Cortex of kidney (tissue), 1 donor: ENCODE measurements at places on chromosomes 7 and 10.

DNA sequence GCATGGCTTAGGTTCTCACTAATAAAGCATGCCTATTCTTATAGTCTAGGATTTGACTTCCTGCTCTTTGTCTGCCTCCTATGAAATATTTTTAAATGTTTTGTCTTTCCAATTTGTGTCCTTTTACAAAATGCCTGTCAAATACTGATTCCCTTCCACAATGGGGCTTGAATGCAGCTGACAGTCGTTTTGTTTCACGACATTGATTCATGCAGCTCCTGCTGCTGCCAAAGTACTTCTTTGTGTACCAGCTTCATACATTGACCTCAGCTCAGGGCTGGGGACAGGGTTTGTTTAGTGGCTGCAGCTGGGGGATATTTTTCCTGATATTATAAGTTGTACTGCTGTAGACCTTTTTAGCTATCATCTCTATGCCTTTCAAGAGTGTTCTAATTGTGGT, 371.9 kb upstream of the CHRM2 start:
- no peak for DNase-seq

- DNase-seq: no peak
Measured at GRCh38 chr10:122462533-122463465, 1.4 kb downstream of the HTRA1 start.

DNA sequence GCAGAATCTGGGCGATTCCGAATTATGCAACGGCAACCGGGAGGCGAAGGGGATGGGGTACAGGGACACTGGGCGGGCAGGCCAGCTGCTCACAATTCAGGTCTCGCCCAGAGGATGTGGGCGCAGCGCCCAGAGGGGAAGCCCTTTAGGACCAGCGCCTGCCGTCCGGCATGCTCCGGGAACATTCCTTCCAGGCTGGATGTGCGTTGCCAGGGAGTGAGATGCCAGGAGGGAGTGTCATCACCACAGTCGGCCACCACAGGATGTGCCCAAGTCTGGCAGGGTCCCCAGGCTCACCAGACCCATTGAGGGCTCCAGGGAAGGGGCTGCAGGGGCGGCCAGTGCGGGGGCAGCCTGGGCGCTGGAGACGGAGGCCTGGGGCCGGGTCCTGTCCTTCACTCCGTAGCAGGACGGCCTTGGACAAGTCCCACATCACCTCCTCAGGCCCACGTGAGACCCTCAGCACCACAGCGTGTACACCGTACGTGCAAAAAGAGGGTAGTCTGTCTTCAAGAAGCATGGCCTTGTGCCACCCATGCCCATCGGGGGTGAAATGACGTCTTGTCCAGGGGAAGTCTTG, 63.9 kb downstream of the FOXL3 start:
- no peak for DNase-seq

DNA sequence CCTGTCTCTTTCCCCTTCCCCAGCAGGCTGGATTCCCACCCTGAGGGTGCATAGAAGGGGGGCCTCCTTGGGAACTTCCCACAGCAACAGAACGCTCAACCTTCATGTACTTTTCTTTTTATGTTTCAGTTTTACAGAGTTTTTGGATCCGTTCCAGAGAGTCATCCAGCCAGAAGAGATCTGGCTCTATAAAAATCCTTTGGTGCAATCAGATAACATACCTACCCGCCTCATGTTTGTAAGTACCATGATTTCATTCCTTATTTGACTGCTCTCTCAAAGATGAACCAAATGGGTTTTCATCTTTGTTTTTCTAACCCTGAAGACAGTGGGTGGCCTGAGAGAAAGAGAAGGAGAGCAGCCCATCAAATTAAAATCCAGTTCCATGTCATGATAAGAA, 46.7 kb downstream of the PLPP4 start:
- DNase-seq: no peak

DNA sequence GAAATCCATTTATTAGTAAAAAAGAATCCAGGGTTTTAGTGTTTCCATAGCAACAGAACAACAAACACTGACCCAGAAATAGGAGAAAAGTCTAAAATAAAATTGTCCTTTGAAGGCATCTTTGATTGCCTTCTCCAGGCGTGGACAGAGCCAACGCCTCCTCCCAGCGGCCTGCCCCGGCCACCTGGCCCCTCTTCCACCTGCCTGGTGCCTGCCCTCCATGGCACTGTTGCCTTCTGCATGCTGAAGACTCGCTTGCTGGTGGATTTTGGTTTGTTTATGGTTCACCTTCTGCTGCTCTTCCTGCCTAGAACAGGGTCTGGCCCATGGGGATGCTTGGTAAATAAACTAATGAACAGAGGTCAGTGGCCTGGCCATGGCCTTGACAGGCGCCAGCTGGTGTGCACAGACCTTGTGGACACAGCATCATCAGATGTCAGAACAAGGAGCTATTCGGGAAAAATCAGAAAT, 107.4 kb downstream of the DYNC2I1 start:
- no peak for DNase-seq

- no peak for DNase-seq
Measured at GRCh38 chr10:59303018-59303417, 59.3 kb downstream of the FAM13C start.

DNA sequence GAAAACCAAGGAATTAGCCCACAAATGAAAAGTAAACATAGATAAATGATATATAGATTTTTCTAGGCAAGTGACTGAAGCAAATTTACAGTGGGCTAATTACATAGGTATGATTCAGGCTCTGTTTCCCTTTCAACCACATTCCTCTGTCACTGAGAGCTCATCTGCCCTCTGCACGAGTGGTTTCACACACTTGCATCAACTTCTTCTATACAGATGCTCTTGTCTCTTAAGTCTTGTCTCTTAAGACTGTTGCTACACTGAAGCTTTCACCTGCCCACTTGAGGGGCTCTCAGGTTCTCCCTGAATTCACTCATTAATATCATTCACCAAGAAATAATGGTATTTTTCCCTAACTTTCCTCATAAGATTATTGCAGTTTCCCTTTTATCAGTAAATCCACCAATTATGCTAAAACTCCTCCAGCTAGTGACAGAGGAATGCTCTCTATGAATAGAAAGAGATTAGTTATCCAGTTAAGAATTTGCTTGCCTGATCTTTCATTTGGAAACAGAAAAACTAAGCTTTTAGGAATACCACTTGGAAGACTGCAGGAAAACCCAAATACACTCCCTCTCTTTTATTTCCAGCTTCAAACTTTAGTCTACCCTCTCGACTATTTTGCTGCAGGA, 95.7 kb downstream of the ELAPOR2 start:
- no peak for DNase-seq

- DNase-seq: no peak
Measured at GRCh38 chr7:137402536-137403352, 59.2 kb upstream of the PTN start.

GRCh38 chr7:101792051-101792681, 25.3 kb upstream of the CUX1 start:
- no peak for DNase-seq

DNA sequence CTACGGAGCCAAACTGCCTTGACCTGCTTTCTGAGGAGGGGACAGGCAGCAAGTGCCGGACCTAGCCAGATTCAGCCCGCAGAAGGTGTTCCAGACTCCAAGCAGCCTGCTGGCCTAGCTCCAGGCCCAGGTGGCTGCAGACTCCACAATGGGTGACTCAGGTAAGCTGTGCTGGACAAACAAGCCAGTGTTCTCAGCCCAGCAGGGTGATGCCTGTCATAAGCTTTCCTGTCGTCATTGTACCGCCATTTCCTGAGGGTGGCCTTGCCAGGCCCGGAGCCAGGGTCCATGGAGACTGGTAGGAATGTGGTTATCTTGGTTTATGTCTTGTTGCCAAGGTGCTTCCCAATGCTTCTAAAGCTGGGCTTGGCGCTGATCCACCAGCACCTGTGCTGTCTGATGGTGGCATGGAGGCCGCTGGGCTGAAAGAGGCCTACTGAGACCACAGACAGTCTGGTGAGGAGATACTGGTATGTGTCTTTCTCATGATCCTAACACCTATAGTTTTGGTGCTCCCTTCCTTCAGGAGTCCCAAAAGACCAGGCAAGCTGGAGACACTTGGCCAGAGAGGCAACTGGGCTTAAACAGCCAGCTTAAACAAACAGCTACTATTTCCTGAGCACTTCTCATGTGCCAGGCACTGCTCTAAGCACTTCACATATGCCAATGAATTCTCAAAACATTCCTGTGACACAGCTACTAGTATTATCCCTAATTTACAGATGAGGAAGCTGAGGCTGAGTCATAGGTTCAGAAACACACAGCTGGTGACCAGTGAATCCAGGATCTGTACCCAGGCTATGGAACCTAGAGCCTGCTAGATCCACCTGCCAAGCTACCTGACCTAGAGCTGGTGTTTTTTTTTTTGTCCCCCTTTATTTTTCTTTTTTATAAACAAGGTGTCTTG, 42.0 kb downstream of the ZC3HC1 start:
- DNase-seq: no peak

DNA sequence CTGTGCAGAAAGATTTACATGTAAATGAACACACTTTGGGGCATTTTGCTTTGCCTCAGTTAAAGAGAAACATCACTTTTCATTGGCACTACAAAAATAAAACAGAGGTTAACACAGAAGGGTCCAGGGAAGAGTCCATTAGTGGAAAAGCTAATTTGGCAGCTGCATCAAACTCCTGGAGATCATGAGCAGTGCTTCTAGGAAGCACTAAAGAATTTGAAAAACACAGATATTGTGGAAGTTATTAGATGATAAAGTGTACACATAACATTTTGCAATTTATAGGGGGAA, 161.2 kb downstream of the LRRTM3 start:
- DNase-seq: no peak

DNA sequence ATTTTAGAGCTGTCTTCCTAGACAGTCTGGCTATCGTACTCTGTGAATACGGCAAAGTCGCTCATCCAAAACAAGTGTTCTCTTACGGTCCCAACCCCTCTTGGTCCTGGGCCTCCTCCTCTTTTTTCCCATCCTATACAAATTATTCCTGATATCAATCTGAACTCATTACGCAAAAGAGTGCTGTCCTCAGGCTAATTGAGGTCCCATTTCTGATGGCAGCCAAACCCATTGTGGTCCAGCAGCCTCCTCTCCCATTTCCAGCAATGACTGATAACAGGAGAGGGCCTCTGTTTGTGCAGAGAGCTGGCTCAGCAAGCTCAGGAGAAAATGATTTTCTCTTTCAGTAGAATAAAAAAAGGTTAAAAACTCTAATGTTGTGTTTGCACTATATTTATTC, 203.4 kb upstream of the GHITM start:
- no peak for DNase-seq

GRCh38 chr7:121019018-121019417, 30.5 kb downstream of the CPED1 start:
- no peak for DNase-seq

GRCh38 chr7:38978491-38978890, 782 bp downstream of the POU6F2 start:
- no peak for DNase-seq

- no peak for DNase-seq
Measured at GRCh38 chr7:71414490-71414889, 282.5 kb downstream of the GALNT17 start.

DNA sequence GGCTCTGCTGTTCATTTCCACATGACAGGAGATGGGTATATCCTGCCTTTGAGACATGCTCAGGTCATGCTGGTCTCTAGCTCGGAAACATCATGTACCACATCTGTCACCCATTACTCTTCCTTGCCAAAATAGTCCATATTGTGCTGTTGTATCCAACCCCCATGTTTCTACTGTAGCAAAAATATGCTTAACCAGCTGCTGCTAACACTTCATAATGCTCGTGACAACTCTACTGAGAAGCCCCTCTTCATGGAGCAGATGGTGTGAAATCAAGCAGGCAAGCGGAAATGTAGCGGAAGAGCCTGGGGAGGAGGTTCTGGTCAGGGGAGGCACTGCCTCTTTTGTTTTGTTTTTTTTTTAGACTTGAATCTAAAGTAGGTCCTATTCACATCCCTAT, 82.9 kb downstream of the NPY start:
- no peak for DNase-seq

GRCh38 chr7:80393786-80394185, 118.1 kb downstream of the GNAT3 start:
- no peak for DNase-seq

- DNase-seq: no peak
Measured at GRCh38 chr7:5360451-5360850, 63.2 kb downstream of the TNRC18 start.
